ENCODE measurements at places on chromosomes 4 and X.

DNA sequence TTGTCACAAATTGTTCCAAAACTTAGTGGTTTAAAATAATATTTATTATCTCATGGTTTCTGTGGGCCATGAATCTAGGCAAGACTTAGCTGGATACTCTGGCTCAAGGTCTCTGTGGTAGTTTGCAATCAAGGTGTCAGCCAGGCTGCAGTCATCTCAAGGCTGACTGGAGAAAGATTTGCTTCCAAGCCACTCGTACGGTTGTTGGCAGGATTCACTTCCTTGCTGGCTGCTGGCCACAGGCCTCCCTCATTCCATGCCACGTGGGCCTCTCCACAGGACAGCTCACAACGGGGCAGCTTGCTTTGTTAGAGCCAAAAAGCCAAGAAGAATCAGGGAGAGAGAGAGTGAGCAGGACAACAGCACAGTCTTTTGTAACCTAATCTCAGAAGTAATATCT lies 101.4 kb downstream of the WWC2 start:
- no peak for DNase-seq

GRCh38 chr4:52910115-52910514 lies 48.0 kb downstream of the RASL11B start:
- DNase-seq, result no peak

DNA sequence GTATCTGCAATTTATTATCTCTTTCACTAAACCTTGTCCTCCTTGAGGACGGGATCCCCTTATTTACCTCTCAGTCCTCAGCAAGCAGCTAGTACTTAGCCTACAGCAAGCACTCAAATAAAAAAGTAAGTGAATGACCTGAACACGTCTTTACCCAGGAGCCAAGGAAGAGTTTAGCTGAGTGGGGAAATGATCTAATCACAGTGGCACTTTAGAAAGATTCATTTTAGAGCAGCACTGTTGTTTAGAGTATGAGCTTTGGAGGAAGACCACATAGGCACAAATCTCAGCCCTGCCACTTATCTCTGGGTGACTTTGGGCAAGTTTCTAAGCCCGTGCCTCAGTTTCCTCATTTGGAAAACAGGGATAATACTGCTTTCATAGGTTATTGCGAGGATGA lies 2.7 kb downstream of the FAM120C start:
- no peak for DNase-seq

- DNase-seq, result no peak
Observed at GRCh38 chrX:25025615-25026014, 9.8 kb upstream of the ARX start.

DNA sequence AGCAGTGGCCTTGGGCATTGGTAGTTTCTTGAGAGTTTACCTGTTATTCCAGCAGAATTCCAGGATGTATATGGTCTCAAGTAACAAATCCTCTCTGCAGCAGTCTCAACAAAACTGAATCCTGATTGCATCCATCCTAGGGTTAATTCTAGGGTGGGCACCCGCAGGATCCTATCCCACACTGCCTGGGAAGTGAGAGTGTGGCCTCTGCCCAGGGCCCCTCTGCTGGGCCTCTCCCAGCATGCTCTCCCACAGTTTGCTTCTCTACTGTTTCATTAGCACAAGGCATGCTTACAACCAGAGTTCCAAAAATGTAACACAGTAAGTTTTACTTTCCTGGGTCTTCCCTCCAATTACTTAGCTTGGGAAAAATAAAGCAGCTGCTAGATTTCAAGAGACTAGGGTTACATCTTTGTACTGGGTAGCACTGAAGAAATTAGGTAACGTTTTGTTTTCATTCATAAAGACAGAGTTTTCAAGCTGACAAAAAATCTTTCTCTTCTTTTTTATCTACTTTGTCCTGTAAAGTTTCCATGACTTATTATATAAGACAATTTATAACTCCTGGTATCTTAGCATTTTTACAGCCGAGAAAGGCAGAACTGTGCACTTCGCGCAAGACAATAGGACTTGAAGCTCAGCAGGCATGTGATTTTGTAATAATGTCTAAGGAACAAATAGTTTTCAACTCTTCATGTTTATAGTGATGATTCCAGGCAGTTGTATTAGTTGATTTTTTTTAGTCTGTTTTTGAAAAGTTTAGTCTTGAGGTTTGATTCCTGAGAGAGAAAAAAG lies 131.2 kb upstream of the PCDH18 start:
- no peak for DNase-seq

- DNase-seq, result no peak
Observed at GRCh38 chrX:110086162-110086915, 83.4 kb downstream of the TMEM164 start.

DNA sequence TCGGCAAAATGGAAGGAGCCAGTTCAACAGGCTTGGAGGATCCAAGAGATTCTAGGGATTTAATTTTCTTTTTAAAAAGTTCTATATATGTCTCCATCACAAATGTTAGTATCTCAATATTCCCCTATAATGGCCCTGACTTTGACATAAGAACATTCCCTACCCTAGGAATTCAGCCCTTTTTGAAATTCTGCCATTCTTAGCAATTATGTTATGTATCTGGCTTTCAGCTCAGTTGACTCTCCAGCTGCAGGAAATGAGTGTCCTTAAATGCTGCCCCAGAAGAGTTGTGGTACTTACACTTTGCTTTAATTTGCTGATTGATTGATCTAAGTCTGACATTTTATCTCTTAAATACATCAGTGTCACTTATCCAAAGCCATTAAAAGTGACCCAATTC lies 1454.3 kb downstream of the FSTL5 start:
- no peak for DNase-seq

DNA sequence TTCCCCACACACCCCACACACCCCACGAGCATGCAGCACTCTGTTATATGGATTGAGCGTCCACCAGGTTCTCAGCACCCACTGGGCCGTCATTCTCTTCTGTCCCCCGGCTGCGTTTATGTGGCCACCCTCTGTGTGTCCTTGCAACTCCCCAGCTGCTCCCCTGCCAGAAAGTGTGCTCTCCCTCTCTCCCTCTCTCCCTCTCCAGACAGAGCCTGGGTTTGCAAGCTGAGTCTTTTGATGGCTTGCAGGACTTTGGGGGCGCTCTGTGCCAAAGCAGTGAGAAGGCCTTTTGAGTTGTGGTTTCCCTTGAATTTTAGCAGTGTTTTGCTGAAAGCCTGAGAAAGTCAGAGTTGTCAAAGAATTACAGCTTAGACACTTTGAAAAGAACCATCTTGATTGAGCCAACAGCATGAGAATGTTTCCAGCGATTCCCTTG lies 173.5 kb downstream of the DCLK2 start:
- no peak for DNase-seq

DNA sequence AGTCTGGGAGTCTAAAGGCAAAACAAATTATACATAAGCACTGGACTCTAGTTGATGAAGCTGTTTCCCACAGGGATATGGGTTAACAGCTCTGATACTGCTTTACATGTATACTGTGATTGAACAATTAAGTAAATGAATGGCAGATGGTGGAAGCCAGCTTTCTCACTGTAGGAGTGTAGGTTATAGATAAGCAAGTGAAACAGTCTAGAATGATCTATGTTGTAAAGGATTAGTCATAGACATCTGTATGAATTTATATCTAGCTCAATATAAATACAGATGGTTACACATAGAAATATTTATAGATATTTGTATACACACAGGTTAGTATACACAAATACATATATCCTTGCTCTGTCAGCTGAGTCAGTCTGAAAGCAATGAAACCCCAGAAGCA lies 276.1 kb downstream of the PPARGC1A start:
- no peak for DNase-seq

DNA sequence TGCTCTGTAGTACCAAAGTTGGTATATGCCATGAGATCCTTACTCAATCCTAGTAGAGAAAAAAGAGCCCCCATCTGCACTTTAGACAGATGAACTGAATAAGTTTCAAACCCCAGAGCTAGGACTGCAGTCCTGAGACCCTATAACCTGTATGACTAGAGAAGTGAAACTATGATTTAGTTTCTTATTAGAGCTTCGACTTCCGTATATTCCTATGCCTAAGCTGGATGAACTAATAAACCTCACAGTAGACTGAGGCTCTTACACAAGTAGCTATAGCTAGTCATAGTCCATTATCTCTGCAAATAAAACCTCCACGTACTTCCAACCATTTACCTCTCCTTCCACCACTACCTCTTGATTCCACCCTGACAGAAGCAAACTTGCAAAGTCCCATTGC lies 6.3 kb upstream of the OTUD4 start:
- no peak for DNase-seq

DNA sequence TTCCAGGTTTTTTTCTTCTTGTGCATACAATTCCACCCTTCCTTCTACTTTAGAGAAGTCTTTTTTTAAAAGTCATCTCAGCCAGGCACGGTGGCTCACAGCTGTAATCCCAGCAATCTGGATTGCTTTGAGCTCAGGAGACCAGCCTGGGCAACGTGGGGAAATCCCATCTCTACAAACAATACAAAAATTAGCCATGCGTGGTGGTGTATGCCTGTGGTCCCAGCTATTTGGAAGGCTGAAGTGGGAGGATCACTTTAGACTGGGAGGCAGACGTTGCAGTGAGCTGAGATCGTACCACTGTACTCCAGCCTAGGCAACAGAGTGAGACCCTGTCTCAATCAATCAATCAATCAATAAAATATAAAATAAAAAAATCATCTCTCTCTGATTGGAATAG lies 14.8 kb downstream of the ELOVL6 start:
- no peak for DNase-seq

GRCh38 chrX:17964871-17965270 lies 103.8 kb upstream of the RAI2 start:
- no peak for DNase-seq

GRCh38 chr4:123449362-123449761 lies 52.8 kb downstream of the SPRY1 start:
- DNase-seq, result no peak

GRCh38 chr4:148980782-148981480 lies 538.7 kb upstream of the NR3C2 start:
- DNase-seq, result no peak

All from stimulated activated CD4-positive, alpha-beta T cell treated with anti-CD3 and anti-CD28 coated beads, Interleukin-15, amount 100 ng/mL, for 24 hours (primary cell).